Mammary epithelial cell (primary cell): ENCODE measurements at places on chromosomes 3 and 15. TPM values are rescaled to one million over a fixed set of nuclear protein-coding genes. Genes with fewer than 3 reads are reported as not detected.

DNA sequence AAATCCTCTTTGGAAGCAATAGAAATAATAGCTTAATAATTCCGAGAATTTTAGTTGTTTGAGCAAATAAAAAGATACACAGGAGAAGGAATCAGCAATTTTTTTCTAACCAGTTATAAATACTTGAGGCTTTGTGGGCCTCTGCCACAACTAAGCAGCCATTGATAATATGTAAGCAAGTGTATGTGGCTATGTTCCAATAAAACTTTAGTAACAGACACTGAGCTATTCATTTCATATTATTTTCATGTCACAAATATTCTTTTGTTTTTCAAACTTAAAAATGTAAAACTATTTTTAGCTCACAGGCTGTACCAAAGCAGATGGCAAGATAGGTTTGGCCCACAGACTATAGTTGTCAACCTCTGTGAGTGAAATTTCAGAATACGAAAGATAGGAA is 85.7 kb downstream of the MSL2 start:
- DNase-seq = no peak

GRCh38 chr15:58987036-58987435 is 427 bp upstream of the RNF111 start:
- DNase-seq = no peak

DNA sequence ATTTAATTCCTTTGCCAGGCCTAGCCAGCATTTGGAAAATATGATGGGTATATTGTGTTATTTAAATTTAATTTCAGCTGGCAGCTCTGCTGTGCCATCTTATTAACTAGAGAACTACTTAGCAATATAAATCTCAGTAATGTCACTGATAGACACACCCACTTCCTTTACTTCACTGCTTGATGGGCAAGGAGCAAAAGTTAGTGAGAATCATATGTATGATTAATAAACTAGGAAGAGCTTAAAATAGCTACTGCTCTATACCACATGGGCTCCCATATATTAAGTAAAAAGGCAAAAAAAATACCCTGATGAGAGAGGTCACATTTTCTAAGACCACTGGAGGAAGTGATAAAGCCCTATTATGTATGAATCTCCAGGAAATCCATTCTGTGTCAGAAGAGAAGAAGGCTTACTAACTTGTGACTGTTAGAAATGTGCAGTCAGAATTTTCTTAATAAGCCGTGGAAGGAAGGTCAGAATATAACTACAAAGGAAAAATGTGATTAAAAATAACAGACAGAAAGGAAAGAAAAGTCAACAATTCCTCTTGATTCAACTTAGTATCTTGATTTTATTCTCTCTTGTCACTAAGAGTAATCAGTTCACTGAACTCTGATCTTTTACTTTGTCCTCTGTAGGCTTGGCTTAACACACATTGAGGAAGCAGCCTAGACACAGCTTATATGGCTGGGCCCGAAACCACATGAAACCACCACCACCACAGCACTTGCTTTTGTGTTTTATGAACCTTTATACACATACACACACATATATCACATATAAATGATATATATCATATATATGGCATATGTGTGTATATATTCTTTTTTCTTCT is 1233.9 kb upstream of the ALCAM start:
- DNase-seq = no peak

GRCh38 chr15:98802187-98802586 is 153.8 kb downstream of the IGF1R start:
- no peak for DNase-seq

GRCh38 chr15:62999923-63000561 is 42.5 kb upstream of the TPM1 start:
- DNase-seq = no peak

DNA sequence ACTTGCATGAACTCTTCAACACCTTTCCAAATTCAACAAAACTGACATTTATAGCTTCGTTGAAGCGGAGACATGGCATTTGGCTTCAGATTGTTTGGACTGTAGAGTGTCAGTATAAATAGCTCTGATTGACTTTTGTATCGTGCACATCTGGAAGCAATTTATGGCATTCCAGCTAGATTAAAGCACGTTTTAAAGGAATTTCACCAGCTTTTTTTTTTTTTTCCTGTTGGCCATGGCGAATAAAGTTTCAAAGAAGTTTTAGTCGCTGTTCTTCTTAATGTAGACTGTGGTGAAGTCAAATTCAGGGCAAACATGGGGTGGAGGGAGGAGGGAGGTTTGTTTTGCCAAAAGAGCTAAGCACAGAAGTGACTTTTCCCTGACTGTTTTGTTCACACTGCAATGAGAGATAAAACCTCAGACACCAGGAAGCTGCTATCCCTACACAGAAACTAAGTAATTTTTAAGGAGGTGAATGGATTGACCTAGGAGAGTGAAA is 391.0 kb upstream of the RARB start:
- DNase-seq = no peak

DNA sequence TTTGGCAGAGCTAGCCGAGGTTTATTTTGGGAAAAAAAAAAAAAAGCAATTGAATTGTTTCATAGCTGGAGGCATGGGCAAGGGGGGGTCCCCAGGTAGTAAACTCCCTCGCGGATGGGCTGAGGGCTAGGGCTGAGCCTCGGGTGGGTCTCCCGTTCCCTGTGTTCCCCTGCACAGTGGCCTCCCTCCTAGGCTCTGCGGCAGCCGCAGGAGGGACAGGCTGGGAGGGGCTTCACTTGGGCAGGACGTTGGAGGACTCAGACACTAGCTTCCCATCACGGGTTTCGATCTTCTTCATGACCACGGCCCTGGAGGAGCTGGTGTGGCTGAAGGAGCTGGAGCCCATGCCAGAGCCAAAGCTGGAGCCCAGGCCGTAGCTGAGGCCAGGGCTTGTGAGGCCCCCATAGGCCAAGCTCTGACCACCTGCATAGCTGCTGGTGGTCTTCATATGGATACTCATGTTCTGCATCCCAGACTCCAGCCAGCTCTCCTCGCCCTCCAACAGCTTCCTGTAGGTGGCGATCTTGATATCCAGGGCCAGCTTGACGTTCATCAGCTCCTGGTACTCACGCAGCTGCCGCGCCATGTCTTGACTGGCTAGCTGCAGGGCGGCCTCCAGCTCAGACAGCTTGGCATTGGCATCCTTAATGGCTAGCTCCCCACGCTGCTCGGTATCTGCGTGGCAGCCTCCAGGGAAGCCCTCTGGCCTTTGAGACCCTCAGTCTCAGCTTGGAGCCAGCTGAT is 64.0 kb upstream of the CDAN1 start:
- no peak for DNase-seq

DNA sequence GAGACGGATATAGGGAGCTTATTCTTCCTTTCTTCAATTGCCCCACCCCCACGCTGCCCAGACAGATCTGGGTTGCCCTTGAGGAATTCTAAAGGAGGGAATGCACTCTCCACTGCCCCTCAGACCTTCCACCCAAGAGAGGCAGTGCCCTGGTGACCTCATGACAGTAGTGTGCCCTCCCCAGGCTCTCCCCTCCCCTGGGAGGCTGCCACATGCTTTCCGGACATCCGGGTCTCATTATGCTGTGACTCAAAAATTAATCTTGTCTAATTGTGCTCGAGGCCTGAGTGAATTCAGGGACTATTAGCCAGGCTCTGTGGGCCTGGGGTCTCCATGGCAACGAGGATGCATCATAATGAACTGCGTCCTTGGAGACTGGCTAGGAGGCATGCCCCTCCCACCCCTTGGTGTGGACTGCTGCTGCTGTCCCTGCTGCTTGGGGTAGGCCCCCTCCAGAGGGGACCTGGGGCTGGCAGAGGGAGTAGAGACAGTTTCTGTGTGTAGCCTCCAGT is 20.8 kb downstream of the CORO2B start:
- DNase-seq = no peak

GRCh38 chr15:90286678-90287077 is 21.2 kb downstream of the NGRN start:
- no peak for DNase-seq

BFSP2 gene
- total RNA-seq = not detected in 2 replicates

PRR20G gene
- total RNA-seq = not detected
